ENCODE measurements at places on chromosomes 2 and 18.

GRCh38 chr2:233867993-233868532 is at the start of gene MSL3B:
TSS of gene MSL3B (minus strand) at chr2:233868386.
- peak; percentile 73 for DNase-seq

- DNase-seq = no peak
Observed at GRCh38 chr2:33498291-33498956, 22.0 kb downstream of the RASGRP3 start.

GRCh38 chr2:104852090-104852666 is 1.7 kb upstream of the POU3F3 start:
- no peak for DNase-seq

DNA sequence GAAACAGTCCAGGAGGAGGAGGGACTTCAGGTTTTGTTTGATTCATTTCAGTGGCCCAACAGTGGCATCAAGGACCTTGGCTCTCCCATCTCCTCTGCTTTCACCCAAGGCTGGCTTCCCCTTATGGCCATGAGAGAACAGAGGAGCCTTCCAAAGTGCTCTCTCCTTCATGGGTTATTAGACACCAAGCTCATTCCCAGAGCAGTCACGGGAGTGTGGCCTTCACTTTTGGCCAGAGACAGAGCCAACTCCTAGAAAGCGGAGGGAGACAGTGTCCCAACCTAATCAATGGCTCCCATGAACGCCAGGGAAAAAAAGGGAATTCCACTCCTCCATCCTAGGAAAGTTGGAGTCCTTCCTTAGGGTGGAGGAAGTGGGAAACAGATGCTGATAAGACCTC is 871 bp upstream of the DUSP28 start:
- no peak for DNase-seq

GRCh38 chr2:220157312-220157711 is 529.9 kb downstream of the SLC4A3 start:
- no peak for DNase-seq

- peak; percentile 15 for DNase-seq
Observed at GRCh38 chr2:24456599-24457556, 34.2 kb upstream of the NCOA1 start.

DNA sequence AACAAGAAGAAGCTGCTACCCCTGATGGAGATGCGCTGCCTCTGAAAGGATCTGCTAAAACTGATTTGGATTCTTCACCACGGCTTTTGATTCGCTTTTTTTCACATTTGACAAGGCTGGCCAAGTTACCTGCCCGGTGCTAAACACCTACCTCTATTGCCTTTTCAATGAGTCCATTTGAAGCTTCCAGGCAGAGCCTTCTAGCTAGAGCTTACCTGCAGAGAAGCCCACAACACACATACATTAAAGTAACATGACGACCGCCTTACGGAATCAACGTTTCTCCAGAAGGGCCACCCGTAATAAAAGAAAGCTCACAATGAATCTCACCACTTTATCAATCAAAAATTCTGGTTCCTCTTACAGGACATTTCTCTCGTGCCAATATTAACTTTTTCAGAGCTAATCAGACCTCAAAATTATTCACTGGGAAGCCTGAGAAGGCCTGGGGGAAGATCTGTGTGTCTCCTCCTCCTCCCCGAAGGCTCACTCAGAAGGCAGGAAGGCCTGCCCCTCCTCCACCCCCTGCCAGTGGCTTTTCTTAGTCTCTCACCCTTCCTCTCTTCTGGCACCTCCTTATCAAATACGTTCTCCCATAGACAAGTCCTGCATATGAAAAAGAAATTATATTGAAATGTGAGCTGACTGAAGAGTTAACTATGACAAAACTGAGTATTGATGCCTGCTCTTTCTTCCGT is 171.0 kb downstream of the DNER start:
- no peak for DNase-seq

- no peak for DNase-seq
Observed at GRCh38 chr2:148257276-148257675, 236.4 kb downstream of the MBD5 start.

GRCh38 chr2:19576411-19576810 is 218.0 kb upstream of the OSR1 start:
- DNase-seq = no peak

DNA sequence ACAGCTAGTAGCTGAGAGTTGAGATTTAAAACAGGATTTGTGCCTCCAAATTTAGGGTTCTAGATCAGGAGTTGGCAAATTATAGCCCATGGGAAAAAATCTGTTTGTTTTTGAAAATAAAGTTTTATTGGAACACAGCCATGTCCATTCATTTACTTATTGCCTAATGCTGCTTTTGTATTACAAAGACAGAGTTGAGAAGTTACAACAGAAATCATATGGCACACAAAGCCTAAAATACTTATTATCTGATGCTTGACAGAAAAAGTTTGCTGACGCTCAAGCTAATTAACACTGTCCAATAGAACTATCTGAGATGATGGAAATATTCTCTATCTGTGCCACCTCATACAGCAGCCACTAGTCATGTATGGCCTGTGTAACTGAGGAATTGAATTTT is 229.1 kb upstream of the RASGRP3 start:
- DNase-seq = no peak

DNA sequence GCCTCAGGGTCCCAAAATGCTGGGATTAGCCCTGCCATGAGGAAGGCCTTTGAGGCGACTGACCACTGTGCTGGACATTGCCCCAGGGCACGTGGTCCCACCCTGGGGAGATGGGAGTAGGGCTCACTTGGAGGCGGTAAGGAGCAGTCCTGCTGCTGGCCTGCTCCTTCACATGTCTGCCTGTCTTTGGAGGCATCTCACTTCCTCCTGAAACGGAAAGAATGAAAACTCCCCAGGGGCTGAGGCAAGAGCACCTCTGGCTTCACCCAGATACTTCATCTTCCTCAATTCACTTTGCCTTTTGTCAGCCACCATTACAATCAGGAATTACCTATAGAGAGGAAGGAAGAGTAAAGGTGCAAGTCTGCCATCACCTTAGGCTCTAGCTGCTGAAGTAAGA is 59.9 kb upstream of the GATA6 start:
- no peak for DNase-seq

GRCh38 chr18:69580107-69580506 is 179.4 kb downstream of the DOK6 start:
- no peak for DNase-seq

DNA sequence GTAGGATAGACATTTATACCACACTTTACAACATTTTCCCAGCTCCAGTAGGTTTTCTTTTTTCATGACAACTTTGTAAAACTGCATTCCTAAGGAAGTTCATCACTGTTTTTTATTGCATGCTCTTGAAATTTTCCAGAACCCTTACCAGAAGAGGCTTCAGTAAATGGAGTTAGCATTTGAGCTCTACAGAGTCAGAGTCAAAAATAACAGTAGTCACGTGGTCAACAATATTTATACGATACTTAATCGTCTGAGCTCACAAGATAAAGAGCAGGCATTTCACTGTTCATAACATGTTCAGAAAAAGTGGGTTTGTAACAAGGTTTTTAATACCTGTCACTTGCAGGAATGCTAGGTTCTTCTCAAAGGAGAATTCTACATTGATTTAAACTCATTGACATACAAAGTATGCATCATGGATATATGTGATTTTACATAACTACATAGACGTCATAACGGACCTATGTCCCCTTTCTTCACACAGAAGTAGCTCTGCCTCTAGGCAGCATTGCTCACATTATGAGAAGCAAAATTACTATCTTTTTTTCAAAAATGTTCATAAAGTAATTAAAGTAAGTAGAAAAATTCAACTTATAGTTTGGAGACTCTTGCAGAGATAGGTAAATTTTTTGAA is 187.0 kb upstream of the COL3A1 start:
- DNase-seq = no peak

DNA sequence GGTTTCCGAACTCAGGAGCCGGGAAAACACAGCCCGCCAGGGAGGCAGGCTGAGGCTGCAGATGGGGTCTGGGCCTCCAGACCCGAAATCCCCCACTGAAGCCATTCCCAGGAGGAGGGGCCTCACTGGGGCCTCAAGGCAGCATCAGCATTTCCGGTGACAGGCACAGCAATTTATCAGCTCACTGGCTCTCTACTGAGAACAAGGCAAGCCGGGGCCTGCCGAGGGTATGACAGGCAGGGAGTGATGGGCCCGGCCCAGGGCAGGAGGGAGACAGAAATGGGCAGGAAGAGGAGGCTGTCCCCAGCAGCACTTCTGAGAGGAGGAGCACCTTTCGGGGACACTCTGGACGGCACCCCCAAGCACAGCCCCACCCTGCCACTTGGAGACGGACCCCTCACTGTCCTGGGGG is 12.5 kb downstream of the SDC1 start:
- DNase-seq = no peak

DNA sequence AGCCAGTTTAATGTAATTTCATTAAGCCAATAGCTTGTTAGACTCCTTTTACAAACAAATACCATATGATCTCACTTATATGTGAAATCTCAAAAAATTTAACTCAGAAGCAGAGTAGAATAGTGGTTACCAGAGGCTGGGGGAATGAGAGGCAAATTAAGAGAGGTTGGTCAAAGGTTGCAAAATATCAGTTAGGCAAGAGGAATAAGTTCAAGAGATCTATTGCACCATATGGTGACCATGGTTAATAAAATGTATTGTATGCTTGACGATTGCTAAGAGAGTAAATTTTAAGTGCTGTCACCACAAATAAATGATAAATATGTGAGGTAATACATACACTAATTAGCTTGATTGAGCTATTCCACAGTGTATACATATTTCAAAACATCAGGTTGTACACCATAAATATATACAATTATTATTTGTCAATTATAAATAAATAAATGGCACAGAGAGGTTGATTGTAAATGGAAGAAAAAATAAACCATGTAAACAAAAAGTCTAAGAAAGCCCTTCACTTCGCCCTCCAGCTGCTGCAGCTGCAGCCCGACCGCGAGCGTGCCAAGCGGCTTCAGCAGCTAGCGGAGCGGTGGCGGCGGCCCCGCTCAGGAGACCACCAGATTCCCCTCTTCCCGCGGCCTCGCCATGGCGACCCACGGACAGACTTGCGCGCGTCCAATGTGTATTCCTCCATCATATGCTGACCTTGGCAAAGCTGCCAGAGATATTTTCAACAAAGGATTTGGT is 23.0 kb upstream of the ACTR2 start:
- peak; percentile 9 for DNase-seq

All from activated T-cell treated with anti-CD3 and anti-CD28 coated beads, Interleukin-2, amount 50 U/mL, for 72 hours (primary cell).